ENCODE measurements at places on chromosomes 16 and 17.

DNA sequence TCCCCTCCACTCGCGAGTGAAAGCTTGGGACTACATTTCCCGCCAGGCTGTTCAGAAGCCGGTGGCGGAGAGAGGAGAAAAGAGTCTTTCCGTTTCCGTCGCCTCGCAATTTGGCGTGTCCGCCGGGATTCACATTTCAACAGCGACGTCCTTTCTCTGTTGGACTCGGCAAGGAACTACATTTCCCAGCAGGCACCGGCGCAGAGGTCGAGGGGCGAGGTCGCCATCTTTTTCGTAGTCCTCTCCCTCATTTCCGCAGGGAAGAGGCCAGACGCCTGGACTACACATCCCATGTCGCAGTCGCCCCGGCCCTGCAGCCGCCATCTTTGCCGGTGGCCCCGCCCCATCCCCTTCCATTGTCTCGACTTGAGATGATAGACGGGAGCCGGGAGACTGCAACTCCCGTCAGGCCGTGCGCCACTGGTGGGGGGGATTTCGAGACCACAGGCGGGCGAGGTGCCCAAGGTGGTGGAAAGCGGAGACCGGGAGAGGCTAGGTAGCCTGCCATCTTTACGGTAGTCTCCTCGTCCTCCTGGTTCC lies 882 bp upstream of the FBXL19 start:
- DNase-seq = peak; percentile 99

DNA sequence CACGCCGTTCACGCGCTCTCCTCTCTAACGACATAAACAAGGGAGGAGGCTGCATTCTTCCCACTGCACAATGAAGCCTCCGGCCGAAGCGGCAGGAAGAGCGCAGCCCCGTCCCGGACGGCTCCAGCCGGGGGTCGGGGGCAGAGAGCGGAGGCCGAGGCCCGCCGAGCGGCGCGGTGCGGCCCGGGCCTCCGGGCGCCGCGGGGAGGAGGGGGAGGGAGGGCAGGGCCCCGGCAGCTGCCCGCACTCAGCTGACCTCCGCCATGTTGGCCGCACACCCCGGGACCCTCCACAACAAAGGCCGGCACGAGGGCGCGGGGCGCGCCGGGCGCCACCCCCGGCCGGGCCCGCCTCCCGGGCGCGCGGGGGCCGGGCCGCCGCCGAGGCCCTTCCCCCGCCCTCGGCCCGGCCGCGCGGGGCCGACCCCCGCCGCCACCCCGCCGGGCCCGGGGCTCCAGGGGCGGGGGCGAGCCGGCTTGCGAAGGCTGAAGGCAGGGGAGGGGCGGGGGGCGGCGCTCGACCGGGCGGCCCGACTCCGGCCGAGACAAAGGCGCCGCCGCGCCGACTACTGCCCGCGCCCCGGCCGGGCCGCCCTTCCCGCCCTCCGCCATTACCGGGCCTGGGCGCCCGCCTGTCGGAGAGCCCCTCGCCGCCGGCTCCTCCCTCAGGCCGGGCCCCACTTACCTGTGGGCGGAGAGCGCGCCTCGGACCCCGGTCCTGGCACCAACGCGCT lies 527 bp downstream of the SIAH1 start:
- DNase-seq = peak; percentile 61

- DNase-seq = no peak
These were observed 22.5 kb downstream of the AXIN2 start for GRCh38 chr17:65538675-65539529.

- no peak for DNase-seq
These were observed 7.2 kb upstream of the AATK start for GRCh38 chr17:81173052-81173761.

- DNase-seq = no peak
These were observed 285.3 kb upstream of the IRX5 start for GRCh38 chr16:54645345-54645744.

GRCh38 chr17:49567104-49567521 lies 8.6 kb upstream of the NXPH3 start:
- no peak for DNase-seq

- no peak for DNase-seq
These were observed 6.4 kb downstream of the HAP1 start for GRCh38 chr17:41728056-41728455.

DNA sequence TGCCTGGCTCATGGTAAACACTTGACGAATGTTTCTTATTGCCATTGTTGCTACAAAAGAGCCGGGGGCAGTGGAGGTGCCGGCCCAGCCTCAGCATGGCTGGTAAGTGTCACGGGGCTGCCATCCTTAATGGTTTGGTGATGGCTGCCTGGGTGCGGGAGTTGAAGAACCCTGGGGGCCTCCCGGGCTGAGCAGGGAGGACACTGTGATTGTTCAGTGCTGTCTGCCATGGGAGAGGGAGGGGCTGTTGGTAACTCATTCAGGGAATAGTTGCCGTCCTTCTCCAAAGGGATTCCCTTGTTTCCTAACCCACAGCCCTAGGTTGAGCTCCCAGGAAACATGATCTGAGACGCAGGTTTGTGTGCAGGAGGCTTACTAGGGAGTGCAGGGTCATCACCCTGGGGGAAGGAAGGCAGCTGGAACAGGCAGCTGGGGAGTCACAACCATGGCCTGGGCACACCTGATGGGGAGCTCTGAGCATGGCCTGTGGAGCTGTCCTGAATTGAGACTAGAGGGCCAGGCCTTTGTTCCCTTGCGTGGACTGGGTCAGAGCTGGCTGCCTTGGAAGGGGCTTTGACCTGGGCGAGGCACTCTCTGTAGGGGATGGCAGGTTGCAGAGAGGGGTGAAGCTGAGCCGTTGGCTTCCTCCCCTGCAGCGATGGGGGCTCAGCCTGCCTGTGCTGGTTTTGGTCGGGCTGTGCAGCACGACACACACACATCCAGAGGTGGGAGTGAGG lies 85.7 kb downstream of the PLCG2 start:
- DNase-seq = no peak

GRCh38 chr16:86826941-86827340 lies 248.6 kb downstream of the FOXL1 start:
- DNase-seq = no peak

- DNase-seq = no peak
These were observed 6.7 kb downstream of the TMC6 start for GRCh38 chr17:78121801-78122215.

- no peak for DNase-seq
These were observed 114.6 kb downstream of the PITPNC1 start for GRCh38 chr17:67491681-67492024.

DNA sequence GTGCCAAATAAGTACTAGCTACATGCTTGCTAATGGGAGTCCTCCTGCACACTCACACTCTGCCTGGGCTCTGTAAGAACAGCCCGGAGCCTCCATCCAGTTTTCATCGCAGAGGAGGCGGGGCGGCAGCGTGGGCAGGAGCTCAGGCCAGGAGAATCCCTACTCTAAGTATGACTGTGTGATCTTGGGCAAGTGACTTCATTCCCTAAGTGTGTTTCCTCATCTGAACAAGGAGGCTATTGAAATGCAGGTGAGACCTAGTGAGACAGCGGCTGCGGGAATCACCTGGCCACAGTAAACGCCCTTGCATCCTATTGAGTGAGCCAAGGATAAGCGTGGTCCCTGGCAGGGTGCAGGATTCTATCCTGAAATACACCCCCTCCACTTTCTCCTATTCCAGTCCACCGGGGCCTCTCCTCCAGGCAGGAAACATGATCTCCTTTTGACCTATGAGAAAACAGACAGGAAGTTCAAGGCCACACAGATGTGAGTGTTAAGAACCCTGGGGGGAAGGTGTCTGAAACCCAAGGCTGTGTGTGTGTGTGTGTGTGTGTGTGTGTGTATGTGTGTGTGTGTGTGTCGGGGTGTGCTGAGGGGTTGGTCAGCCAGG lies 5.2 kb upstream of the RAI1 start:
- no peak for DNase-seq

- no peak for DNase-seq
These were observed 466.6 kb upstream of the ERCC4 start for GRCh38 chr16:13453325-13453724.

DNA sequence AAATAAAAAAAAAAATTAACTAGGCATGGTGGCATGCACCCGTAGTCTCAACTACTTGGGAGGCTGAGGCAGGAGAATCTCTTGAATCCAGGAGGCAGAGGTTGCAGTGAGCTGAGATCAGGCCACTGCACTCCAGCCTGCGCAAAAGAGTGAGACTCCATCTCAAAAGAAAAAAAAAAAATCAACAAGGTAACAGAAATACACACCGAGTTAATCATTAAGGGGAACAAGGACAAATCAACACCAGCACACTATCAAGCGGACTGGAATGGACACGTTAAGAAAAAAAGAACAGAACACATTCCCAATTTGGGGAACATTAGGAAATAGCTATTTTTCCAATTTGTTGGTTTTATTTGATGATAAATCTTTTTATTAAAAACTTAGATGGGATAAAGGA lies 28.4 kb upstream of the GLG1 start:
- DNase-seq = no peak

- DNase-seq = no peak
These were observed 116.4 kb downstream of the NPIPB5 start for GRCh38 chr16:22627043-22627442.
